Thymus (tissue), 14 donors: ENCODE measurements at places on chromosomes 13 and 19.

DNA sequence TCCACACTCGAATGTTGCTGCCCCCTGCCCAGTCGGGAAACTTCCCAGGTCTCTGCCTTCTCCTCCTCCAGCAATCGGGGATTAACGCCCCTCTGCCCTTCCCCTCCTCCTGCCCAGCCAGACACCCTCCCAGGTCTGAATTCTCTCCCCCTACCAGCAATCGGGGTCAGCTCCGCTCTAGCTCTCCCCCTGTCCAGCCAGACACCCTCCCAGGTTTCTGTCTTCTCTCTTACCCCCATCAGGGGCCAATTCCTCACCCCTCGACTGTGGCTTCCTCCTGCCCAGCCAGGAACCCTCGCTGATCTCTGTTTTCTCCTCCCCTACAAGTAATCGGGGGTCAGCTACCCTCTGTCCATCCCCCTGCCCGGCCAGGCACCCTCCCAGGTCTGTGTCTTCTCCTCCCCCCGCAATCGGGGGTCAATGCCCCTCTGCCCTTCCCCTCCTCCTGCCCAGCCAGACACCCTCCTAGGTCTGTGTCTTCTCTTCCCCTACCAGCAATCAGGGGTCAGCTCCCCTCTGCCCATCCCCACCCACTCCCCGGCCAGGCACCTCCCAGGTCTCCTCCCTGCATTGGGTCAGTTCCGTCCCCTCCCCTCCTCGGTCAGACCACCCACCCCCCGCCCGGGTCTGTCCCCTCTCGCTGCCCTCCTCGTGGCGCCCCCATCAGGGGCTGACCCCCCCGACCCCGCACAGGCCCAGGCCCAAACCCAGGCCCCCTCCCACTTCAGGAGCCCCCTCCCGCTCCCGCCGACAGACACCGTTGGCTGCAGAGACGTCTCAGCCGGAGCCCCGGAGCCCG lies 668 bp downstream of the ZFR2 start:
- H3K27ac ChIP-seq: no peak overlapping the region
- no peak overlapping the region for H3K4me3 ChIP-seq
- H3K4me1 ChIP-seq: no peaks in the 10 kb centered on the region
- no peak for DNase-seq

DNA sequence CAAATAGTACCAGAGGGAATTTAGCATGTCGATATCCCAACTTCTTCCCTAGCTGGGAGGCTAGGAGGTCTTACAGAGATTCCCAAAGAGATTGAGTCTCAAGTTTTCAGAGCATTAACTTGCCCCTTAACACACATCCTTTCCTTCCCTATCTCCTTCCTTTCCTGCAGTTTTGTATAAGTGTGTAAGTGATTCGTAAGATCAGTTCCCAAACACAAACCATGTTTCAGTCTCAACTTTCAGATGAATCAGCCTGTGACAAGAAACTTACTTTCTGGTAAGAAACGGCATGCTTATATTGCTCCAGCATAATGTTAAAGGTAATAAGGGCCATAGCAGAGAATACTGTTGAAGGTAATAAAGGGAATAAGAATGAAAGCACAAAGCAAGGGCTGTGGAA lies 472.2 kb downstream of the LIG4 start:
- no peak for DNase-seq
- no peak overlapping the region for H3K4me3 ChIP-seq
- H3K27me3 ChIP-seq: no peaks in the 10 kb centered on the region
- no peaks in the 10 kb centered on the region for H3K36me3 ChIP-seq
- no peak overlapping the region for H3K27ac ChIP-seq

GRCh38 chr13:24624363-24624762 lies 55.8 kb upstream of the ATP12A start:
- no peak overlapping the region for H3K4me3 ChIP-seq
- no peaks in the 10 kb centered on the region for H3K27me3 ChIP-seq
- H3K27ac ChIP-seq: no peak overlapping the region
- no peaks in the 10 kb centered on the region for H3K4me1 ChIP-seq
- H3K36me3 ChIP-seq: no peaks in the 10 kb centered on the region

- H3K27ac ChIP-seq: peak within 1 kb of the TSS; percentile 88
- H3K4me1 ChIP-seq: peaks cover 8% of the 10 kb centered on the region
- H3K4me3 ChIP-seq: peak within 1 kb of the TSS; percentile 90
- peak; percentile 85 for DNase-seq
- no peaks in the 10 kb centered on the region for H3K27me3 ChIP-seq
- no peaks in the 10 kb centered on the region for H3K36me3 ChIP-seq
Measured at GRCh38 chr13:43023289-43023963, at the start of gene DNAJC15. Gene DNAJC15 (plus strand): TSS chr13:43023586. CDS start chr13:43023627, 41 bp downstream.

- no peak overlapping the region for H3K27ac ChIP-seq
- no peak for DNase-seq
- no peaks in the 10 kb centered on the region for H3K36me3 ChIP-seq
- H3K27me3 ChIP-seq: no peaks in the 10 kb centered on the region
- H3K4me1 ChIP-seq: no peaks in the 10 kb centered on the region
- H3K4me3 ChIP-seq: no peak overlapping the region
Measured at GRCh38 chr13:110575322-110576069, 14.0 kb upstream of the RAB20 start.

DNA sequence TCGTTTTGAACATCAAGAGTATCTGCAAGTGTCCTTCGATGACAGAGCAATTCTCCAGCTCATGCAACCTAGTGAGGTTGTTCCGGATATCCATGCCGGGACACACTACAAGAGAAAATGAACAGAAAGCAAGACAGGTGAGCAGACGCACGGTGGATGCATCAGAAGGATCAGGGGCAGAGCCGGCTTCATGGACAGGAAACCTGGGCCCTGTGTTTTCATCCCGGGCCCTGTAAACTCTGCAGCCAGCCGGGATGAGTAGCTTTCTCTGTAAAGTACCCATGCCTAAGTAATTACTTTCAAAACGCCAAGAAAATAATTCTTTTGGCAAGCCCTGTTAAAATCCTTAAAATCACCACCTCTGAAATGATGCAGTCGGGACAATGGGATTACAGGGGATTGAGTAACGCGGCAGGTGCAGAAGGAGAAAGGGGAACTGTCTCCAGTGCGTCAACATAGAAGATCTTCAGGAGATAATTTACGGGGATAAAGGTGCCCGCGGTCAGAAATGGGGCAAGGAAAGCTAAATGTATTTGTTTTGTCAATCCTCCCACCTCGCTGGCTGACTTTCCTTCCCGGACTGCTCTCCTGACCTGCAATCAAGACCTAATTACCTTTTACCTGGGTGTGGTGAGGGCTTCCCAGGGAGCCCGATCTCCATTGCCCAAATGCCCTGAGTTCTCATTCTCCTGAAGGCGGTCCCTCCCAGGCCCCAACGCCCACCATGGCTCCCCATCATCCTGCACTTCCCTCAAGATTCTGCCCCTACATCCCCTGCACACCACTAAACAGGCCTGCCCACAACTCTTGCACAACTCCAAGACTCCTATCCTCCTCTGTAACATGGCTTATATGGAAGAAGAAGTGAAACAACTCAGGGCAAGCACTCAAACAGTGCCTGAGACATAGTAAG lies 26.2 kb downstream of the INSR start:
- H3K4me3 ChIP-seq: no peak overlapping the region
- H3K4me1 ChIP-seq: no peaks in the 10 kb centered on the region
- no peaks in the 10 kb centered on the region for H3K27me3 ChIP-seq
- H3K36me3 ChIP-seq: peaks cover 5% of the 10 kb centered on the region
- DNase-seq: no peak

GRCh38 chr19:53538378-53539109 lies 599 bp downstream of the ZNF331 start:
- H3K4me3 ChIP-seq: peak overlapping the region; percentile 65
- H3K4me1 ChIP-seq: peaks cover 4% of the 10 kb centered on the region
- H3K36me3 ChIP-seq: no peaks in the 10 kb centered on the region
- H3K27me3 ChIP-seq: no peaks in the 10 kb centered on the region
- peak; percentile 9 for DNase-seq

DNA sequence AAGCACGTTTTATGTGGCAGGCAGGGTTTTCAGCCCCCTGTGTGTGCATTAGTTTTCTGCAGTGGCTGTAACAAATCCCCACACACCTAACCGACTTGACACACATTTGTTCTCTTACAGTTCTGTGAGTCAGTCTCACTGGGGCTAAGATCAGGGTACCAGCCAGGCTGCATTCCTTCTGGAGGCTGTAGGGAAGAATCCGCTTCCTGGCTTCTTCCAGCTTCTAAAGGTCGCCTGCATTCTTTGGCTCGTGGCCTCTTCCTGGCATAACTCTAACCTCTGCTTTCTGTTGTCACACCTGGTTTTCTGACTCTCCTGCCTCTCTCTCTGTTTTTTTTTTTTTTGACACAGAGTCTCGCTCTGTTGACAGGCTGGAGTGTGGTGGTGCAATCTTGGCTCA lies 6.4 kb downstream of the ELSPBP1 start:
- no peak for DNase-seq
- H3K4me1 ChIP-seq: no peaks in the 10 kb centered on the region
- H3K27me3 ChIP-seq: no peaks in the 10 kb centered on the region
- H3K27ac ChIP-seq: no peak overlapping the region

DNA sequence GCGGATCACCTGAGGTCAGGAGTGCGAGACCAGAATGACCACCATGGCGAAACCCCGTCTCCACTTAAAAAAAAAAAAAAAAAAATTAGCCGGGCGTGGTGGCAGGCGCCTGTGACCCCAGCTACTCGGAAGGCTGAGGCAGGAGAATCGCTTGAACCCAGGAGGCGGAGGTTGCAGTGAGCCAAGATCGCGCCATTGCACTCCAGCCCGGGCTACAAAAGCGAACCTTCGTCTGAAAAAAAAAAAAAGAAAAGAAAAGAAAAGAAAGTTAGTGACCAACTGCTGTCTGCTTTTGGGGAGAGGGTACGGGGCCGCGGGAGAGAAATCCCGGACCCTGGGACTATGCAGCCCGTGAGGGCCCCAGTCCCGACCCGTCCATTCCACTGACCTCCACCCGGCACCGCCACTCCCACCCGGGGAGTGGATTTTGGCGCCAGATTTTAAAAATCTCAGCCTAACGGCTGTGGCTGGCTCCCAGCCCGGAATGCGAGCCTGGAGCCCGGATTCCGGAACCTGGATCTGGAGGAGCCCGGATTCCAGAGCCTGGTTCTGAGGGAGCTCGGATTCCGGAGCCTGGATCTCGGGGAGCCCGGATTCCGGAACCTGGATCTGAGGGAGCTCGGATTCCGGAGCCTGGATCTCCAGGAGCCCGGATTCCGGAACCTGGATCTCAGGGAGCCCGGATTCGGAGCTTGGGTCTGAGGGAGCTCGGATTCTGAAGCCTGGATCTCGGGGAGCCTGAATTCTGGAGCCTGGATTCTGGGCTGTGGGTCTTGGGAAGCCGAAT lies 6.1 kb upstream of the LMNB2 start:
- no peak for DNase-seq
- peaks cover 11% of the 10 kb centered on the region for H3K4me1 ChIP-seq
- H3K36me3 ChIP-seq: no peaks in the 10 kb centered on the region
- H3K4me3 ChIP-seq: peak overlapping the region; percentile 73
- no peaks in the 10 kb centered on the region for H3K27me3 ChIP-seq

DNA sequence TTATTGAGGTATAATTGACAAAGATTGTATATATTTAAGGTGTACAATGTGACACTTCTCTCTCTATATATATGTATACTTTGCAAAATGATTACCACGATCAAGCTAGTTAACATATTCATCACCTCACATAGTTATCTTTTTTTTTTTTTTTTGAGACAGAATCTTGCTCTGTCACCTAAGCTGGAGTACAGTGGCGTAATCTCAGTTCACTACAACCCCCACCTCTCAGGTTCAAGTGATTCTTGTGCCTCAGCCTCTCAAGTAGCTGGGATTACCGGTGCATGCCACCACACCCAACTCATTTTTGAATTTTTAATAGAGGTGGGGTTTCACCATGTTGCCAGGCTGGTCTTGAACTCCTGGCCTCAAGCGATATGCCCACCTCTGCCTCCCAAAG lies 3.7 kb downstream of the ZSCAN4 start:
- H3K27me3 ChIP-seq: no peaks in the 10 kb centered on the region
- H3K4me1 ChIP-seq: no peaks in the 10 kb centered on the region
- no peaks in the 10 kb centered on the region for H3K36me3 ChIP-seq
- DNase-seq: no peak

GRCh38 chr13:94286581-94286980 lies 192.9 kb downstream of the DCT start:
- no peaks in the 10 kb centered on the region for H3K27me3 ChIP-seq
- peaks cover 4% of the 10 kb centered on the region for H3K4me1 ChIP-seq
- H3K4me3 ChIP-seq: no peak overlapping the region
- no peak overlapping the region for H3K27ac ChIP-seq
- H3K36me3 ChIP-seq: no peaks in the 10 kb centered on the region

- H3K36me3 ChIP-seq: no peaks in the 10 kb centered on the region
- H3K4me3 ChIP-seq: no peak overlapping the region
- H3K27me3 ChIP-seq: peaks cover 3% of the 10 kb centered on the region
- DNase-seq: peak; percentile 27
- H3K4me1 ChIP-seq: peaks cover 5% of the 10 kb centered on the region
- no peak overlapping the region for H3K27ac ChIP-seq
Measured at GRCh38 chr13:51125495-51126226, 14.6 kb upstream of the C13orf42 start.

DNA sequence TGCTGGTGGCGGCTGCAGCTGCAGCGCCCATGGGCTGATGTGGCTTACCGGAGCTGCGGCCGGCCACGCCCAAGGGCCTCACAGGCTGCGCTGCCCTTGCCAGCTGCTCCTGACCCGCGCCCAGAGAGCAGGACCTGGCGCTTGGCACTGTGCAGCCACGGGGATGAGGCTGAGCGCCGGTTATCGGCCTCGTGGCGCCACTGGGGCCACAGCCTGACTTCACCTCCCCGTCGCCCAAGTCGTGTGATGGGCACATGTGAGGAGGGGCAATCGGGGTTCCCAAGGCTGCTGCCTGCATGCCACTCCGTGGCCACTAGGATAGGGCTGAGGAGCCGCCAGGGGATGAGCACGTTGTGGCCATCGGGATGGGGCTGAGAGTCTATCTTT lies 77.2 kb upstream of the PABPC3 start:
- no peak for DNase-seq
- H3K4me1 ChIP-seq: no peaks in the 10 kb centered on the region
- H3K27ac ChIP-seq: no peak overlapping the region
- no peak overlapping the region for H3K4me3 ChIP-seq

GRCh38 chr19:46919324-46919723 lies 58.5 kb downstream of the ARHGAP35 start:
- H3K4me3 ChIP-seq: no peak overlapping the region
- H3K4me1 ChIP-seq: peaks cover 4% of the 10 kb centered on the region
- no peaks in the 10 kb centered on the region for H3K27me3 ChIP-seq
- no peak for DNase-seq
- H3K27ac ChIP-seq: no peak overlapping the region

DNA sequence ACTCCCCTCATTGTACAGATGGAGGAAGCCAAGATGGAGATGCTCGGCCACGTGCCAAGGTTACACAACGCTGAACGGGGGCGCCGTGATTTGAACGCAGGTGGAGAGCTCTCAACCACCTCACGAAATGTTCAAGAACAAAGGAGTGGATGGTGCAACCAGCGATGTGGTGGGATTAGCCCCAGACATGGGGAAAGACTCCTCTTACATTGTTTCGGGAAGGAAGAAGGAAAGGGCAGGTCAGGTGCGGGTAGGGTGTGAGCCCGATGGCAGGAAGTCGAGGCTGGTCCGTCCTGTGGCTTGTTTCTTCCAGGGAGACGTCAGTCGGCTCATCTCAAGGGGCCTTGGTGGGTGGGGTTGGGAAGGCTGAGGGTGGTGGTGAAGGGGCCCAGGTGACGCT lies 7.1 kb upstream of the KLK14 start:
- no peaks in the 10 kb centered on the region for H3K27me3 ChIP-seq
- no peak for DNase-seq
- H3K27ac ChIP-seq: no peak overlapping the region
- no peaks in the 10 kb centered on the region for H3K4me1 ChIP-seq

GRCh38 chr13:31890946-31891345 lies 140.6 kb upstream of the FRY start:
- H3K4me1 ChIP-seq: no peaks in the 10 kb centered on the region
- DNase-seq: no peak
- H3K36me3 ChIP-seq: no peaks in the 10 kb centered on the region
- no peak overlapping the region for H3K4me3 ChIP-seq
